CD4-positive, alpha-beta T cell (primary cell): ENCODE measurements at places on chromosomes 12 and 14.
A peak's percentile ranks its signal among the peaks of the same experiment; 100 is the strongest.

DNA sequence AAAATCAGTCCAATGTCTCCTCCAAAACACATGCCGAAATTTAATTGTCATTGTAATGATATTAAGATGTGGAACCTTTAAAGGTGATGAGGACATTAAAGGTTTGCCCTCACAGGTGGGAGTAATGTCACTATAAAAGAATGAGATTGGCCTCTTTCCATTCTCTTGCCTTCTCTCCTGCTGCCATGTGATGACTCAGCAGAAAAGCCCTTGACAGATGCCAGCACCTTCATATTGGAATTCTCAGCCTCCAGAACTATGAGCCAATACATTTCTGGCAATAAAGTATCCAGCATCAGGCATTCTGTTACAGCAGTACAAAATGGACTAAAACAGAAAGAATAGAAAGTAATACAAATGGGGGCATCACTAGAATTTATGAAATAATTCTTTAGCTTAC is 609.7 kb downstream of the SLC16A7 start:
- DNase-seq = no peak

- no peak for DNase-seq
Observed at GRCh38 chr14:51507511-51507905, 144.2 kb upstream of the FRMD6 start.

DNA sequence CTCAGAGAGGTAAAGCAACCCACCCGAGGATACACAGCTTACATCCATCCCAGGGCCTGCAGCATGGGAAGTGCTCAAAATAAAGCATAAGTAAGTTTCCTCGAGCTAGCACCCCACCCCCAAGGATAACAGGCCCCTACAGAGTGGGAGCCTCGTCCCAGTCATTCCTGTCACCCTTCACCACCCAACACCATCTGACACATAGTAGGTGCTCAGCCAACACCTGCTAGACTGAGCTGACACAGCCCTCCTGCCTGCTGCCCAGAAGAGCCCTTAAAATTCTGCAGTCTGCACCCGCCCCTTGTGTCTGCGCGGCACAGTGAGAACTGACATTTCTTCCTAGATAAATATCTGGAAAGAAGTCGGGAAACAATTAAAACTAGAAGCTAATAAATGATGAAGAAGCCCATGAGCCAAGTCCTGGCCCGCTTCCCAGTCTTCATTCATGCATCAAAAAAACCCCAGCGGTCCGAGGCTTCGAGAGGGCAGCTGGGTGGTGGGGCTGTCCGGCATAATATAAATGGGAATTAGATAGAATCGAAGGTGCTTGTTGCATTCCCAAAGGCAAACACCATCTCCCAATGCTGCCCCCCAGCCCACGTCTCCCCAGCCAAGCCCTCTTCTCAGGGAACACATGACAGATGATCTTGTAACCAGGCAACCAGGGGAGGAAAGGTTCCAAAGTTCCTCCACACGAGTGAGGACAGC is 76.2 kb downstream of the BCL11B start:
- DNase-seq = no peak

DNA sequence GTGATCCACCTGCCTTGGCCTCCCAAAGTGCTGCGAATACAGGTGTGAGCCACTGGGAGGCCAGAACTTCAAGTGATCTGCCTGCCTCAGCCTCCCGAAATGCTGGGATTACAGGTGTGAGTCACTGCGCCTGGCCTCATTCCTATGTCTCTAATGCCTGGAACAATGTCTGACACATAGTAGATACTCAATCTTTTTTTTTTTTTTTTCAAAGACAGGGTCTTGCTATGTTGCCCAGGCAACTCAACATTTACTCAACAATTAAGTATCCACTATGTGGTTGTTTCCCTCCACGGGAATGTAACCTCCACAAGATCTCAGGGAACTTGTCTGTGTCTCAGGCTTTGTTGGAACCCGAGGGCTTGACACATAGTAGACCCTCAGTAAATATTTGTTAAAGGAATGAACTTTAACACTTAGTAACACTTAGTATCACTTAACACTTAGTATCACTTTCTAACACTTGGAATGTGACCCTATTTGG is 3.0 kb upstream of the TMEM120B start:
- DNase-seq = no peak

- no peak for DNase-seq
Observed at GRCh38 chr14:57999471-57999870, 133.6 kb upstream of the SLC35F4 start.

- peak; percentile 77 for DNase-seq
Observed at GRCh38 chr14:64671591-64671990, 32.6 kb upstream of the PLEKHG3 start.

- DNase-seq = no peak
Observed at GRCh38 chr12:52274521-52275120, at the start of gene KRT86. Gene KRT86, plus strand, starts transcription at chr12:52274645. Its CDS starts 27,272 bp downstream, at chr12:52301917.

- DNase-seq = no peak
Observed at GRCh38 chr14:72647782-72648181, 246.1 kb downstream of the DPF3 start.

GRCh38 chr12:109944561-109945359 is 44.7 kb downstream of the TCHP start:
- no peak for DNase-seq
